H7 (cell line): ENCODE measurements at places on chromosomes 6 and 20. TPM values are rescaled to one million over a fixed set of nuclear protein-coding genes. Genes with fewer than 3 reads are reported as not detected.

DNA sequence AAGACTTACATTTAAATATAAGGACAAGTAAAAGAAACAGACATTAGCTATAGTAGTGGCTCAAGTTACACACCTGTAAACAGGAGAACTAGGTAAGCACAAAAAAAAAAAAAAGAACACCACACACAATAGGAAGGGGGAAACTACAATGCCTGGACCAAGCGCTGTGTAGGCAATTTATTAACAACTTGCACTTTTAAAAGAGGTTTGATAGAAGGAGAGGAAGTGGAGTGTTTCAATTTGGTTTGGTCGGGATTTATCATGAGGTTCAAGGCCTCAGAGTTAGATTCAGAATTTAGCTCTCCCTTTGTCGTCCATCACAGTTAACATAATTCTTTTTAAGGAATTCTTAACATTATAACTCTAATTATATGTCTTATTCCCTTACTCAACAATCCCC is 1.1 kb upstream of the USP49 start:
- DNase-seq = no peak

MUCL3 gene
- not detected in 2 replicates for total RNA-seq

DNA sequence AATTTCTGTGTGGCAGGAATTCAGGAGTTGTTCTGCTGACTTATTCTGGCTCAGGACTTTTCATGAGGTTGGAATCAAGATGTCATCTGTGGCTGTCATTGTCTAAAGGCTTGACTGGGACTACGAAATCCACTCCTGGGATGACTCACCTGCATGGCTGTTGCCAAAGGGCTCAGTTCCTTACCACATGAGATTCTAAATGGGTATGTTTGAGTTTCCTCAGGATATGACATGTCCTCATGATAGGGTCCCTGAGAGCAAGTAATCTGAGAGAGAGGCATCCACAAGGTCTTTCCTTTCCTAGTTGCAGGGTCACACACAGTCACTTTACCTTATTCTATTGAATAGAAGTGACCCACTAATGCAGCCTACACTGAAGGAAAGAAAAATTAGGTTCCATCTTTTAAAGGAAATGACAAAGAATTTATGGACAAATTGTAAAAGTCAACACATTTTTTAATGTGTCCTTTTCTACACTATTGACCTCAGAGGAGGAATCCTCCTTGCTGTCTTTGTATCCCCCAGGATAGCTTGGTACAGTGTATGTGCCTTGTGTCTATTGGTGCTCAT is 1025.0 kb upstream of the GJE1 start:
- no peak for DNase-seq

OR2W1 gene
- total RNA-seq = not detected in 2 replicates

DNA sequence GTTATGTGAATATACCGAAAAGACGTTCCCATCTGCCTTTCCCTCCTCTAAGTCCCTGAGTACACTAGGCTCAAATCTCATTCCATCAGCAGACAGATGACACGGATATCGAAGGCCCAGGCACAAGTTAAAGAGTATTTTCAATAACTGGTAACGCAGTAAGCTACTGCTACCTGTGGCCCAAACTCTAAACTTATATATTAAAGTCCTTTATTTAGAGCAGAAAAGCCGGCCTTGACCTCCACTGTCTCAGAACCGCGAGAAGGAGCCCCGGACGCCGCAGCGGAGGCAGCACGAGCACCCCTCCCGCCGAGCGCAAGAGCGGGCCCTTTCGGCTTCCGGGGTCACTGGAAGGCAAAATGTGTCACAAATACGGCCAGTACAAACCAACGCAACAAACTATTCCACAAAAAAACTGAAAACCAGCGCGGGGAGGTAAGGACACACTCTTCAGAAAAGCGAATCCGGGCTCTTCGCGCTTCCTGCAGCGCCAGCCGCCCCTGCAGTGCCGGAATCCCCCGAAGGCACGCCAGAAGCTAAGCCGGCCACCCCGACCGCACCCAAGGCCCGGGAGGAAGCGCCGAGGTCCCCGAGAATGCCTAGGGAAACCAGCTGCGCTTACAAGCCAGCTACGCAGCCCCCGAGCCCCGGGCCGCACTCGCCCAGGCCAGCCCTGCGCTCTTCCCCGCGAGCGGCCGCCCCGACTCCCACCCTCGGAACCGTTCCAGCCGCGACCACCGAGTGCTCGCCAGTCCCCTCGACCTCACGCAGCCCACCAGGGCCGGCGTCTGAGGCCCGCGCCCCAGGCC is 681 bp downstream of the DIDO1 start:
- peak; percentile 66 for DNase-seq

GRCh38 chr6:138815797-138816528 is 20.1 kb downstream of the ECT2L start:
- peak; percentile 45 for DNase-seq

GRCh38 chr6:89347825-89348224 is 4.7 kb downstream of the UBE2J1 start:
- DNase-seq = no peak

GRCh38 chr6:87322304-87323212 is at the start of gene SMIM8:
Gene SMIM8, plus strand, starts transcription at chr6:87322588. Its CDS starts 14,444 bp downstream, at chr6:87337032.
- peak; percentile 94 for DNase-seq

DNA sequence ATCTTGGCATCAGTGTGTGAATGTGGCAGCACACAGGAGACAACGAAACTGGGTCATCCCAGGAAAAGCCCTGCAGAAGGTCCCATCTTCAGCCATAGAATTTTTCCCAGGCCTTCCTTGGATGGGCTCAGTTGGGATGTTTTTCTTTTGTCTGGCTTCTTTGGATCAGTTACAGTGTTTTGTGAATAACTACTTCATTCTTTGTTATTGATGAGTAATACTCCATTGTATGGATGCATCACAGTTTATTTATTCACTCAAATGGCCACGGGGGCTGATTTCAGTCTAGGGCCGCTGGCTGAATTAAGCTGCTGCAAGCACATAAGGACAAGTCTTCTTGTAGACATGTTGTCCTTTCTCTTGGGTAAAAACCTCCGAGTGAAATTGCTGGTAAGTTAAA is 81.3 kb upstream of the CD93 start:
- DNase-seq = no peak

DNA sequence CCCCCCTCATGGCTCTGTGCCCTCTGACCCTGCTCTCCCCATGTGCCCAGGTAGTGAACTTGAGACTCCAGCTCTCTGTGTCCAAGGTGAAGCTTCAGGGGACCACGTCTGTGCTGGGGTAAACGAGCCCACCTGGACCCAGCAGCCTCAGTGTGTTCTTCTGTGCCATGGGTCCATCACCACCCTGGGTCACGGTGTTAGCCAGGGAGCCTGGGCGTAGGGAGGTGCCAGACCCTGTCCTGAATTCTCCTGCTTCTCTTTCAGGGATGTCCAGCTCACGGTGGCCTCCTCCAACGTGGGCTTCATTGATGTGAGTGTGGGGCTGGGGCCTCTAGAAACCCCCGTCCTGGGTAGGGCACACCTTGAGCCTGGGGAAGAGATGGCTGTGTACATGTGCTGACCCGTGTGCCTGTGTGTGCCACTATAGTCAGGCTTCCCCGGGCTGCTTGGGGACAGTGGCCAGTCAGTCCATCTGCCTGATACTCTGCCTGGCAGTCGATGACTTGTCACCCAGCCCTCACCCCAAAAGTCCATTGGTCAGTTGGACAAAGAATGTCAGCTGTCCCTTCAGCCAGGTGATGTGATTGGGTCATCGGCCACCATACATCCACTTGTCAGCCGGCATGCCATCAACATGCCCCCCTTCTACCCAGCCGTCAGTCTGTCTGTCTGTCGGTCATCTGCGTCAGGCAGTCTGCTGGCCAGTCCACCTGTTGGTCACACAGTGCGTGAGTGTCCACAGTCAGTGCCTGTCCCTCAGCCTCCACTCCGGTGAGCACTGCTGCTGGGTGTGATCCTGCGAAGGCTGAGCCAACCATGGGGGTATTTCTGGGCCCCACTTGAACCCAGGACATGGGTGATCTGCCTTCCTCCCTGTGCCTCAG is 10.9 kb upstream of the BPIFB6 start:
- no peak for DNase-seq

GRCh38 chr20:56689852-56690485 is 60.9 kb downstream of the TFAP2C start:
- no peak for DNase-seq

SIGLEC1 gene
- total RNA-seq = not detected in 2 replicates

GRCh38 chr20:11832851-11833250 is 84.8 kb upstream of the BTBD3 start:
- no peak for DNase-seq

DDX27 gene
- total RNA-seq = 53.3 and 54.6 TPM in 2 replicates

- DNase-seq = no peak
These were observed 146.9 kb upstream of the BEND6 start for GRCh38 chr6:56807989-56808337.

GRCh38 chr6:166551754-166552495 is 34.6 kb downstream of the RAMACL start:
- peak; percentile 77 for DNase-seq

DNA sequence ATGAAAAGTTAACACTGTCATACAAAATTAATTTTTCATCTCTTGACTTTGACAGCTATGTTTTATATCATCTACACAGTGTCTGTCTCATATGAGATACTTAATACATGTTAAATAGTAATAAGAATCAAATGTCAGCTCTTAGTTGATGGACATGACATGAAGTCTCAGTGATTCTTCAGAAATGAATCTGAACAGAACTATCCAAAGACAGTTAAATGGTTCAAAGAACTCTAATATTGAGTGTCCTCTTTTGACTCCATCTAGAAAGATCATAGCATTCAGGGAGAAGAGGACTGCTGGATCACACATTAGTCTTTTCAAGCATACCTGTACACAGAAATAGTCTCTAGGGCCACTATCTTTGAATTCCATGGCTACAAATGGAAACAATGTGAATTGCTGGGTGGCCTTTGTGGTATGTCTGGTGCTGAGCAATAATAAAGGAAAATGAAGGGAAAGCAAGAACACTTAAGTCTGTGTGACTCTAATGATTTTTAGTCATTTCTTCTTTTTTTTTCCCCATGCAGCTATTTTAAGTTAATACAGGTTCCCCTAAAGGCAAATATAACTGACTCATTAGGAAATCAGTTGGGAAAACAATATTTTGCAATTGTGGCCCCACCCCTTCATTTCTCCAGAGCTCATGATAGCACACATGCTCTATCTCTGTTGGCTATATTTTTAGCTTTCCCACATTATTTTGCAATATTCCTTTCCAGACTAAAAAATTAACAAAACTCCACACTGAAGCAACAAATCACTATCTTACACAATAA is 367.5 kb downstream of the GRIK2 start:
- DNase-seq = no peak

PTK6 gene
- total RNA-seq = 0.14 and 0.30 TPM in 2 replicates

GRCh38 chr6:62669831-62670230 is 383.8 kb upstream of the KHDRBS2 start:
- DNase-seq = no peak

- DNase-seq = no peak
These were observed 17.1 kb upstream of the TINAG start for GRCh38 chr6:54291146-54291545.

GRCh38 chr6:26020329-26021000 is 57.9 kb downstream of the TRIM38 start:
- peak; percentile 85 for DNase-seq

- DNase-seq = peak; percentile 94
These were observed at the start of gene TIAM2 for GRCh38 chr6:154995254-154996015. Gene TIAM2, plus strand, starts transcription at chr6:154995315. Its CDS starts 133,909 bp downstream, at chr6:155129224.

- DNase-seq = no peak
These were observed 23.6 kb upstream of the B4GALT5 start for GRCh38 chr20:49737260-49737659.

- no peak for DNase-seq
These were observed 29.4 kb upstream of the ZNF831 start for GRCh38 chr20:59134182-59134581.

VTA1 gene
- total RNA-seq = 58.1 and 81.1 TPM in 2 replicates

OR2J3 gene
- total RNA-seq = not detected in 2 replicates

WFDC2 gene
- 10.0 and 16.5 TPM in 2 replicates for total RNA-seq

VSX1 gene
- not detected in 2 replicates for total RNA-seq

GRCh38 chr20:40703975-40704530 is 15.0 kb upstream of the MAFB start:
- no peak for DNase-seq

HTR1E gene
- total RNA-seq = 0.52 TPM in 1 of 2 replicates, not detected in the other

DNA sequence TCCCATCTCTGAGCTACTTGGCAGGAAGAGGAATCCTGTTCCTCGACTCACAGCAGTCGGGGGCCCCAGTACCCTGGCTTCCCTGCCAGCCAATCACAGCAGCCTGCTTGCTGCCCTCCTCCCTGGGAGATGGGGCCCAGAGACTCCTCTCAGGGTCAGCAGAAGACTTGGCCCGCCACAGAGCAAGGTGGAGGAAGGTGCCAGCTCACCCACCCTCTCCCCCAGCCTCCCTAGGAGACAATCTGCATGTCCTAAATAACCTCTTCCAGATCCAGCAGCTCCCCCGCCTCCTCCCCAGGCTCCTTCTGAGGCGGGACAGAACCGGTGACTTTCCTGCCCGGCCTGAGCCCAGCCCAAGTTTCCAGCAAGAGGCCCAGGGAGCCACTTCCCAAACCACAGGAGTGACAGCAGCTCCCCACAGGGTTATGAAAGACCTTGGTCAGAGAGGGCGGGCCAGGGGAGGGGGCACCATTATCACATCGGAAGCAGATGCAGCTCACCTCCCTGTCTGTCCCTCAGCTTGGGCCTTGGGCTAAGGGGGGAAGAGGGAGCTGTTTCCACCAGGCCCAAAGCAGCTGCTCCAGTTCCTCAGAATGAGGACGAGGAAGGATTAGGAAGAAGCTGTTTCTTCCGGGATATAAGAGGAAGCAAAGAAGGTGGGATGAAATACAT is 2.3 kb downstream of the CCND3 start:
- peak; percentile 81 for DNase-seq

DNA sequence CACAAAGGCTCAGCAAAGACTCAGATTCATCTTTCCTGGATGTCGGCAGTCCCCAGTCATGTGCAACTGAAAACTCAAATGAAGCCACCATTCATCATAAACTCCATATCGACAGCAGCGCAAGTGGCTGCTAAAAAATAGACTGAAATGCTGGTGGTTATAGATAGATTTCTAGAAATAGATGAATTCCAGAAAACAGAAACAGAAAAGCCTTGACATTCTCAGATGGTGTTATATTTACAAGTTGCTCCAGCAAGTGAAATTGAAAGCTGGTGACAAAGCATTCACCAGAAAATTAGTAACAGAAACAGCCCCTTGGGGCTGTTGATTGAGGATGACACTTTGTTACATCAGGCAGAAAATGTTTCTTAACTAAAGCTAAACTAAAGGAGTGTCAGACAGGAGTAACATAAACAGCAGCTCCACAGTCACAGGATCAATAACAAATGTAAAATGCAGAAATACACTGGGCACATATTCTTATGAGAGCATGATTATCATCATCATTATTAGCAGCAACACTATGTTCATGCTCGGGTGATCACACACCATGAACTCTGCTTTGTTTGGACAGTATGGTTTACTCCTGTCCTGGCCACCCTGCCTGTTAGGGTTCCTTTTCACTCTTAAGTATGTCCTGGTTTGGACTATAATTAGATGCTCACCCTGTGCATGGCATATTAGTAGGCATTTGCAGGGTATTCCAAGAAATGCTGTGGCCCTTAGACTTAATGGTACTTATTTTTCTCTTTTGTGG is 36.4 kb upstream of the SLC35F1 start:
- no peak for DNase-seq

- no peak for DNase-seq
These were observed 6.2 kb upstream of the SNAI1 start for GRCh38 chr20:49976542-49976941.

SLC2A10 gene
- total RNA-seq = 7.4 and 9.5 TPM in 2 replicates

NNAT gene
- 205 and 219 TPM in 2 replicates for total RNA-seq

GRCh38 chr6:150813319-150813992 is 52.0 kb upstream of the MTHFD1L start:
- DNase-seq = no peak
